ENCODE measurements at places on chromosomes 6 and 20.

GRCh38 chr20:60104993-60105803 lies 147.0 kb downstream of the CDH26 start:
- DNase-seq = no peak

DNA sequence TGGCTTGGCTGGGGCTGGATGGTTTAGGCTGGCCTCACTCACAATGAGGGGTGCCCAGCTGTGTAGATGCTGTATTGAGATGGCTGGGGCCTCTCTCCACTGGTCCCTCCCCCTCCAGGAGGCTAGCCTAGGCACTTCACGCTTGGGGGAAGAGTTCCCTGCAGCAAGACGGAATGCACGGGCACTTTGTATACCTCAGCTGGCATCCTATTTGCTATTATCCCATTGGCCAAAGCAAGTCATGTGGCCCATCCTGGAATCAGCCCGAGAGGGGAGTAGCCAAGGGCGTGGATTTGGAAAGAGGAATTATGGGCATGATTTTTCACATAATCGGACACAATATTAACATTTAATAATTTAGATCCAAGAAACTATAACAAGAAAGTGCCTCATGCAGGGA lies 64.3 kb downstream of the ISM1 start:
- DNase-seq = no peak

GRCh38 chr6:36436466-36436865 lies 6.2 kb downstream of the PXT1 start:
- DNase-seq = no peak

DNA sequence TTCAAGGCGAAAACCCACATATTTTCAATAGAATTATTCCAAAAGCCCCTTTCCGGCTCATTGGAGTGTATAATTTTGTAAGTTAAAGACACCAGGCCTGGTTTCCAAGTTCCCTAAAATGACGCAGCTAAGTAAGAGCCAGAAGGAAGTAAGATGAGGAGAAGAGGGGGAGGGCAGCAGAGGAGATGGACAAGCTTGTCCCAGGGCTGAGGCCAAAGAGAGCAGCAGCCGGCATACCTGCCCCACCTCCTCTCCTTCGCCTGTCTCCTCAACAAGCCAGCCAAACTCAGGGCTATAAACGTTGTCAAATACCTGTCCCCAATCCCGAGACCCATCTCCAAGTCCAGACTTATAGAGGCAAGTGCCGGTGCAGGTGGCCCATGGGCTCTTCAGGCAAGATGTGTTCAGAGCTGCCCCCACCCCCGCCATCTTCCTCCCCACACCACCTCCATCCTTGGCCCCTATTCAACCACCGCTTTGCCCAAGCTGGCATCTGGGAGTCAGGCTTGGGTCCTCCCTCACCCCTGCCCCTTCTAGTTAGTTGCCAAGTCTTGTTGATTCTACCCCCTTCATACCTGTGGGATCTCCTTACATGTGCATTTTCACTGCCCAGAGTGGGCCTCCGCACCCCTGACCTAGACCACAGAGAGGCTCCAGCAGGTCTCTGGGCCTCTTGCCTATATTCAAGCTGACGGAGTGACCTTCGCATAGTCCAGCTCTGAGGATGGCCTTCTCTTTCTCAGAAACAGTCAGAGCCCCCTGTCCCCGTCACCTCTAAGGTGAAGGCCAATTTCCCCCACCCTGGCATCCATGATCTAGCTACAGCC lies 75.7 kb upstream of the SIRPA start:
- no peak for DNase-seq

DNA sequence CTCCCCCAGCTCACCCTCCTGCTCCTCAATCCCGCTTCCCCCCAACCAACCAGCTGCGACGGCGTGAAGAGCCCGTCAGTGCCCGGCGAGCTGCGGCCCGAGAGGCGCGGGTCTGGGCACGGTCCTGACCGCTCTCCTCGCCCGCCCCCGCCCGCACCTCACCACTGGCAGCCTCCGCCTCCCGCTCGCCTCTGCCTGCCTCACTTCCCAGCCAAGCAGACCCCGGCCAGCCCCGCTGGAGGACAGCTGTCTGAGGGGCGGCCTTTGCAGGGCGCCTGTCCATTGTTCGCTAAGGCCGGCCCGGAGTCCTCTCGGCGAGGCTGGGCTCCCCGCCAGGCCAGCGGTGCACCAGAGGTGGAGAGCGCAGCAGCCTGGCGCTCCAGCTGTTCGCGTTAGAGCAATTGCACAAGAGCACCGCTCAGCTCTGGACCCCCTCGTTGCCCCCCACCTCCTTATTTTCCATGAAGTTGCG lies 1.3 kb downstream of the SOBP start:
- DNase-seq = no peak

DNA sequence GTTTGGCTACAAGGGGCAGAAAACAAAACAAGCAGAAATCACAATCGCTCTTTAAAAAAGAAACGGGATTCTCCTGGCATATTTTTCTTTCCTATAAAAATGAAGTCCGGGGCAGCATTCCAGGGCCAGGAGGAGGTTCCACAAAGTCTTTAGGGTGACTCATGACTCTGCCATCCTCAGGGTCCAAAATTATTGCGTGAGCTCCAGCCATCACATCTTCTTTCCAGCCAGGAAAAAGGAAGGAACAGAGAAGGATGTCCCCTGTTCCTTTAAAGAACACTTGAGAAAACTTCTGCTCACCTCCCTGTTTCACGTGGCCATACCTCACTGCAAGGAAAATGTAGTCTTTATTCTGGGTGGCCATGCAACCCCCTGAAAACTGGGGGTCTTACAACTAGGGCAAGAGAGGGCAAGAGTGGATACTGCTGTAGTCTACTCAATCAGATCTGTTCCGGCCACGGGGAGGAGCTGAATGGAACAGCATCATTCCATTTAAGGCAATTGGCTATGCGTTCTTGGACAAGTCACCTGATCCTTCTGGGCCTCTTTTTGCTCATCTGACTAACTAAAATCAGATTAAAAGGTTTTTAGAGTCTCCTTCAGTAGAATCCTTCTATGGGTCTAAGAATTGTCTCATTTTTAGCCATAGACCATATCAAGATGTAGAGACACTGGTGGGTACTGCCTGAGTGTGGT lies 49.4 kb downstream of the CTCFL start:
- no peak for DNase-seq

- no peak for DNase-seq
Measured at GRCh38 chr6:106315765-106316374, 9.7 kb downstream of the ATG5 start.

GRCh38 chr6:150897400-150897943 lies 32.0 kb downstream of the MTHFD1L start:
- DNase-seq = no peak
